ENCODE measurements at places on chromosomes 2 and 18.
A peak's percentile ranks its signal among the peaks of the same experiment; 100 is the strongest.

GRCh38 chr2:111015283-111015995 lies 105.3 kb upstream of the BCL2L11 start:
- no peak for DNase-seq

DNA sequence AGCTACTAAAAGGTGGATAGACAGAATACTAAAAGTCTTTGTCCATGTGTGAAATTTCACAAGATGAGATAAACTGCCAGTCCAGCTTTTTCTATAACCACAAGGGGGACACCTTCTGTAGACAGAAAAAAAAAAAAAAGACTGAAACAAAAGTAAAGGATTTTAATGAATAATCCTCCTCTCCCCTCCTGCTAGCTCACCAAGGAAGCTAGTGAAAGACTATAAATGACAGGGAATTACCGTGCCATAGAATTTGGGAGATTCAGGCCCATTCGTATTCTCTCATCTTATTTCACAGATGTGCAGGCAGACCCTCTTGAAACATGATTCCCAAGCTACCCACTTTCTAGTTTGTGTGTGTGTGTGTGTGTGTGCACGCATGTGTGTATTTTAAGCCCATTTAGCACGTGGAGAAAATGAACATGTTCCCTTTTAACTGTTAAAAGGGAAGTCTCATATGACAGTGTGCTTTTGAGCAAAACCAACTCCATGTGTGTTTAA lies 36.3 kb upstream of the SLC8A1 start:
- no peak for DNase-seq

DNA sequence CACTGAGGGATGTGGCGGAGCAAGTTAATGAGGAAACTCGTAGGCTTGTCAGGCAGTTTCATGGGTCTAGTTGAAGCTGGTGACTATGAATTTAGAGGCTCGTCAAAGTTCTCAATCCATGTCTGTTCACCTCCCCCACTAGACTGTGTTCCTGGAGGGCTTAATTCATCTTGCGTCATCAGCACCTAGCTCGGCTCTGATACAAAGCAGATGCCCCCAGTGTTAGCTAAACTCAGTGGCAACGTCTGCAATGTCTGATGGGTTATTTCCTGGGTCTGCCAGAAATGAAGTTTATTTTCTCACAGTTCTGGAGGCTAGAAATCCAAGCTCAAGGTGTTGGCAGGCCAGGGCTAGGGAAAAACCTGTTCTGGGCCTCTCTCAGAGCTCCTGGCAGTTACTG lies 140.6 kb downstream of the PID1 start:
- DNase-seq, result no peak

DNA sequence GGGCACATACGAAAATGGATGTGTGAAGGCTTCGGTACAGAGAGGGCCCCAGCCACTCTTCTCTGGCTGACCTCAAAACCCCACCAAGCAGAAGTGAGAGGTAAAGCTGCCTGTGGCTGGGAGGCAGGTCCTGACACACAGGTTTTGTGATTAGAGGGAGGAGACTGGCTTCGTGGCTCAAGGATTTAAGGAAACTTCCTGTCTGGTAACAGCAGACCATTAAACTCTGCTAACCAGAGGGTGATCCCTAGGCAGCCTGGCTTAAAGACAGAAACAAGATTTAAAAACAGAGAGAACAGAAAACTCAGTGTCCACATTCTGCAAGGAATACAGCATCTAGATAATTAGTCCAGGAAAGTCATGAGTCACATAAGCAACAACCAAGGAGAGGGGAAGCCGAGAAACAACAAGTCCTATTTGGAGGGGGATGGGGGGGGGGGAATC lies 101.9 kb downstream of the NFATC1 start:
- DNase-seq, result no peak

GRCh38 chr2:6917761-6918421 lies 679 bp downstream of the RNF144A start:
- DNase-seq, result peak; percentile 45

- DNase-seq, result no peak
Observed at GRCh38 chr2:176383836-176384442, 114.7 kb downstream of the MTX2 start.

GRCh38 chr2:12612671-12613070 lies 104.1 kb upstream of the TRIB2 start:
- no peak for DNase-seq

- no peak for DNase-seq
Observed at GRCh38 chr2:20220806-20221554, 4.0 kb downstream of the SDC1 start.

DNA sequence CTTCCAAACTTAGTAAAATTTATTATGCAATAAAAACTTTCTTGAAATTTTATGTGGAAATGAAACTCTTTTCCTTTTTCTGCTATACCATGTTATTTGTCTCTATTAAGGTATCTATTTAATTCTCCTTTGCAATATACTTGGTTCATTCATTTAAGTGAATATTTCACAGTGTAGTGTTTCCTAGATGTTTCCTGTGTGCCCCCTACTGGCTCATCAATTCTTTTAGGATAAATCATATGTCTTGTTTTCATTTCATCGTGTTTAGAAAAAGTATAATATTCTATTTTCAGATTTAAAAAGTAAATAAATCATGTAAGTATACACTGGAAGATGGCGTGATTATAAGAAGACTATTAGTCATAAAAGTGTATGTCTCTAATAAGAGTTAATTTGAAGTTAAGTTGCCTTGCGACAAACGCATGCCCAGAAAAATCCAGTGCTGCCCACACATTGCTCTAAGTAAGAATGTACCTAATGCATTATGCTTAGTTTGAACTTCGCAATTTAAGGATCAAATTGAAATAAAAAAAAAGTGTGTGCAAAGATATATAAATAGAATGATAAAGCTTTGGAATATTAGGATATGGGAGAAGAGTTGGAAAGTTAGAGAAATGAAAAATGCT lies 525.4 kb downstream of the KCNJ3 start:
- no peak for DNase-seq

DNA sequence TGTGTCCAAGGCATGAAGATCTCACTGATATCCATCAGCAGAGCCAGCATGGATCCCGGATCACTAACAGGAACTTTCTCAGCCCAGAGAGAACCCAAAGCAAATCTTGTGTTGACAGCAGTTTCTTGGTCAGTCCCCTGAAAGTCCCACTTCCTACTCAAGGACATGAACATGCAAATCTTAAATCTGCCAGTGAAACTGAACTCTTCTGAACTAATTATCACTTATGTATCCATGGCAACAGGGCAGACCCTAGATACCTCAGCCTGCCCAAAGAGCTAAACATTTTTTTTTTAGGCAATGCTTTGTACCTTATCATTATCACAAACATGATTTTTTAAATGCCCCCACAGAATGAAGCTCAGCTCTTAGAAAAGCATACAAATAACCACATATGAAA lies 127.8 kb upstream of the DDX18 start:
- no peak for DNase-seq

DNA sequence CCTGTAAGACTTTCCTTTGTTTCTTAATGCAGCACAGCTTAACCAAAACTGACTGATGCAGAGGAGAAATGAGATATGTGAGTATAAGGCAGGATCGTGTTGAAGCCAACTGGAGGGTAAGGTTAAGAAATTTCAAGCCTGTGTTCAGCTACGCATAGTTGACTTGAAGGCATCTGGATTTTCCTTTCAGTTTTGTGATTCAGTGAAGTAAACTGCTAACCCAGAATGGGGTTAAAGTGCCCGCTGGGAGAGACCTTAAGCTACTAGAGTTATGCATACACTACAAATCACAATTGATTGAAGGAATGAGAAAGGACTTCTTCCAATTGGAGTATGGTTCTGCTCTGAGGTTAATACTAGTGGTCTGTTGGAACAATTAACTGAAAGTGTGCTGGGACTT lies 22.6 kb downstream of the THSD7B start:
- no peak for DNase-seq

DNA sequence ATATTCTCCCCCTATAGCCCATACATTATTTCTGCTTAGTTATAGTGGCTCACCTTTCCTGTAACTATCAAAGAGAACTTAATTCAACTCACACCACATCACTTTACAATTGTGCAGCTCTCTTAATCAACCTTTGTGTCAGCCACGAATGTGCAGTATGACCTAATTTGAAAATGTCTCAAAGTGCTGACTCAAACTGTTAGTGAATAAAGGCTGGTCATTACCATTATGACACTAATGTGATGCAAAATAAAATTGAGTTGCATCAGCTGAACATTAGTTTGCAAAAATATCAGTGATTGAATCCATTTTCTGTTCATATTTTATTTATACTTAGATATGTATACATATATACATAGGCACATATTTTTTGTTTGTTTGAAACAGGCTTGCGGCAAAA lies 251.8 kb downstream of the MEIS1 start:
- DNase-seq, result no peak

- no peak for DNase-seq
Observed at GRCh38 chr2:241812730-241813643, 4.0 kb downstream of the NEU4 start.

DNA sequence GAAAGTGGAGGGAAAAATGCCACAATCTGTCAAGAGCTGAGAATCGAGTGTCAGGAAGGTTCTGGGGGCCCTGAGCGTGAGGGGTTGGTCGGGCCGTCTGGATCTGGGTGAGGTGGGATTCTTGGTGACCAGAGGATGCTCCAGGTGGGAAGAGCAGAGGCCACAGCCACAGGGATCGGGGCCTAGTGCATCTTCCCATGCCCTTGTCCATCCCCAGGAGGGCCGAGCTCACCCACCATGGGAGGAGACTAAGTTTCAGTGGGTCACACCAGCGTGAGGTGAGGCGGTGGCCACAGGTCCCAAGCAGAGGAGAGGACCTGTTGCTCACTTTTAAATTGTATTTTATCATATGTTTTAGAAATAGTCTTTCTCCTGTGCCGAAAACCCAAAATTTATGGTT lies 70.0 kb downstream of the TMEM18 start:
- DNase-seq, result no peak

- DNase-seq, result no peak
Observed at GRCh38 chr2:39516347-39517101, 79.4 kb upstream of the MAP4K3 start.

DNA sequence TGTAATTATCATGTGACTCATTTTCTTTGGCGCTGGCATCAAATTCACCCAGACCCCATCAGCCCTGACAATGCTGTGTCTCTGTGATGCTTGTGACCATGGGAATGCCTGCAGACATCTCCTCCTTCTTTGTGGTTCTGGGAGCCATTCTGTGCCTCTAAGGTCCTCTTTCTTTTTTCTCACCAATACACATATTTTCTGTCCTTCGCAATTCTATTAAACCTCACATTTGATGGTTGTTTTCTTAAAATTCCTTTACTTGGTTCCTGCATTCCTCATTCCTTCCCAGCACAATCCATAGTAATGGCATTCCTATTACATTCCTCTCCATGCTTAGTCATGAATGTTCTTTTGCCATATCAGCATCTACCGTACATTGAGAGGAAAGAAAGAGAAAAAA lies 375.3 kb downstream of the PIK3C3 start:
- no peak for DNase-seq

DNA sequence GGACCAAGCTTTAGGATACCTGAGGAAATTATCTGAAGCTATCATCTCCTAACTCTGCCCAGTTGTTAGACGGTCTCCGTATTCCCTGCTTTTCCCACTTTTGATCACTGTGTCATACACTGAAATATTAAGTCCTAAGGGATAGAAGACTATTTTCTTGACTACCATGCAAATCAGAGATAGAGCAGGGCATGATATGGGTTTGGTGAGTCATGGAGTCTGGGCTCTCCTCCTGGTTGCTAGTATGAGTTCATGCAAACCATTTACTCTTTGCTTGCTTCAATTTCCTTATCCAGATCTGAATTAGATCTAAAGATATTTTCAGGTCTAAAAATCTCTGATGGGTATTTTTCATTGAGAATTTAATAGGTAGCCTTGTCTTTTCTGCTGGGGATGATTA lies 55.0 kb downstream of the EHBP1 start:
- no peak for DNase-seq

DNA sequence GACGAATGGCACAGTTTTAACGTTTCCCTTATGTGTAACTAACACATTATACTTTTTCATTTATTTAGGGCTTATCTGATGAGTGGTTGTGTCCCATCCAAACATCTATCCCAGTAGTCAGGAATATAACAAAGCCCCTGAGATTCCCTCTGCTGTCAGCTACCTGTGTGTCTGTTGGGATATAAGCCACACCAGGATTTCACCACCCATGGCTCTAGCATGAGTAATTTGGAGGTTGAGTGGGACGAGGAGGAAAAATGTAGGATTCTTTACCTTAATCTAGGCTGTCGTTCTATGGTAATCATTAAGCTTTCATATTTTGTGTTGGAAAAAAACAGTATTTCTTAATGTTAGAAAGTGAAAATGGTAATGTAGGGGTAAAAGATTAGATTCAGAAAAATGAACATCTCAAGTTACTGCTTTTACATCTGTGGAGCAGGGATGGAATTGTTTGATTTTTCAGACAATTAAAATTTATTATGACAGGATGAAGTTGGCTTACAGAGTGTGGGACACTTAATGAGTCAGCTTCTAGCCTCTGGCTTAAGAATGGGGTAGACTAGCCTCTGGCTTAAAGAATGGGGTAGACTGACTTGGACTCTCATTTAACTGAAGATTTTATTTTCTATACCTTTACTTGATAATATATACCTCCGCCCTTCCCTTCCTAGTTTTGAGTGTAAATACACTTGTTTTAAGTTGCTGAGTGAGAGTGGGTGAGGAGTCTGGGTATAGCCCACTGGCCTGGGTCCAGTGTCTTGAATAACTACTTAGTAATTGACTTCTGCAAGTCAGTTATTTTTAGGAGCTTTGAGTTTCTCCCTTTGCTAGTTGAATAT lies 88.5 kb upstream of the RANBP2 start:
- no peak for DNase-seq

- no peak for DNase-seq
Observed at GRCh38 chr18:26771524-26771923, 94.0 kb downstream of the AQP4 start.

GRCh38 chr2:99101697-99102096 lies 39.8 kb upstream of the C2orf15 start:
- no peak for DNase-seq

- no peak for DNase-seq
Observed at GRCh38 chr2:193141-193671, 70.6 kb downstream of the SH3YL1 start.

- DNase-seq, result no peak
Observed at GRCh38 chr2:150182566-150183235, 304.8 kb downstream of the RND3 start.

DNA sequence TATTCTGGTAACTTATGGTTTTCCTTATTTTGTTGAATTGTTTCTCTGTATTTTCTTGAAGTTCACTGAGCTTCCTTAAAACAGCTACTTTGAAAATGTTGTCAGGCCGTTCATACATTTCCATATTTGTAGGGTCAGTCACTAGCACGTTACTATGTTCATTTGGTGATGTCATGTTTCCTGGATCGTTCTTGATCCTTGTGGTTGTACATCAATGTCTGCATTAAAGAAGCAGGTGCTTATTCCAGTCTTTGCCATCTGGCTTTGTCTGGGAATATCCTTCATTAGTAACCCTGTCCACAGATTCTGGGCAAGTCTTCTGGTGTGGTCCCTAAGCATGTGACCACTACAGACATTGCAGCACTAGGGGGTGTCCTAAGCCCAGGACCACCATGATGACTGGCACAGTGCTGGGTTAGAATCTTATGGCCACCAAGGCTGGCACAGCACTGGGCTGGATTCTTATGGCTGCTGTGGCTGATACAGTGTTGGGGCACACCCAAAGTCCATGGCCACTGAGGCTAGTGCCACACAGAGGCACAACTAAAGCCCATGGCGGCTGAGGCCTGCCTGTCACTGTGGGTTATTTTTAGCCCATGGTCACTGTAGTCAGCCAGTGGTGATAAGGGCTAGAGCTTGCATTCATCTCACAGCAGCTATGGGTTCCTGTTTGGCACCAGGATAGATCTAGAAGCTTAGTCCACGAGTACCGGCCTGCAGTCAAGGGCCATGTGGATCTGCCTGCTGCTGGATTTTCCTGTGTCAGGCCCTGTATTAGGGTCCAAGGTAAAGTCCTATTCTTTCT lies 13.2 kb downstream of the VWA3B start:
- no peak for DNase-seq
